Activated CD8-positive, alpha-beta T cell treated with anti-CD3 and anti-CD28 coated beads, Interleukin-2, amount 10 ng/mL, durations not matched to agents 7 days and 5 days (primary cell): ENCODE measurements at places on chromosomes 13 and 19.

- no peak for DNase-seq
These were observed 234.1 kb downstream of the FOXO1 start for GRCh38 chr13:40432018-40432978.

GRCh38 chr13:26310003-26310402 lies 56.1 kb downstream of the CDK8 start:
- DNase-seq = no peak

DNA sequence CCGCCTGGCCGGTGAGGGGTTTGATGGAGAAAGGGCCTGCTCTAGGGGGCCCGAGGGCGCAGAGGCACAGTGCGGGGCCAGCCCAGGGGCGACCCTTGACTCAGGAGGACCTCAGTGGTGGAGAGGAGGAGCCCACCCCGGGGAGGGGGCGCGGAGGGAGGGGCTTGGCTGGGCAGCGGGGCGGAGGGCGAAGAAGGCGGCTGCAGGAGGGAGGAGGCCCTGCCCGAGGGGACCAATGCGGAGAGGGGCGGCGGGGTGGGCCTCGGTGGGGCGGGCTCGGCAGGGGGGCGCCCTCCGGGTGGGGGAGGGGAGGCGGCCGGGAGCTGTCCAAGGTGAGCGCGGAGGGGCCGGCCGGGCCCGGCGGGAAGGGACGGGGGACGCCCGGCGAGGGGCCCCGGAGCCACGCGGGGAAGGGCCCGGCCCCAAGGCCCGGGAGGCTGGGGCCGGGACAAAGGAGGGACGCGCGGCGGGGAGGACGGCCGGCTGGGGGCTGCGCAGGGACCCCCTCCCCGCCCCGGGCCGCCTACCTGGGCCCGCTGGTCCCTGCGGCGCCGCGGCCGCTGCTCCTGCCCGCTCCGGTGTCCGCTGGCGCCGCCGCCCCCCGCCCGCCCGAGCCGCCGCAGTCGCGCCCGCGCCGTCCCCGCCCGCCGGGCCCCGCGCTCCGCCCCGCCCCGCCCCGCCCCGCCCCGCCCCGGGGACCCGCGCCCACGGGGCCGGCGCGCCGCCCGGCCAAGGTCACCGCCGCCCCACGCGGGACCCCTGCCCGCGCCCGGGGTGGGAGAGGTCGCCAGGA lies at the start of gene DIRAS1:
TSS of gene DIRAS1 (minus strand) at position 596 of the 793 bp plus-strand sequence. CDS start 3,566 bp downstream, outside the sequence.
- DNase-seq = no peak

GRCh38 chr13:77878190-77878589 lies 40.4 kb downstream of the EDNRB start:
- no peak for DNase-seq

DNA sequence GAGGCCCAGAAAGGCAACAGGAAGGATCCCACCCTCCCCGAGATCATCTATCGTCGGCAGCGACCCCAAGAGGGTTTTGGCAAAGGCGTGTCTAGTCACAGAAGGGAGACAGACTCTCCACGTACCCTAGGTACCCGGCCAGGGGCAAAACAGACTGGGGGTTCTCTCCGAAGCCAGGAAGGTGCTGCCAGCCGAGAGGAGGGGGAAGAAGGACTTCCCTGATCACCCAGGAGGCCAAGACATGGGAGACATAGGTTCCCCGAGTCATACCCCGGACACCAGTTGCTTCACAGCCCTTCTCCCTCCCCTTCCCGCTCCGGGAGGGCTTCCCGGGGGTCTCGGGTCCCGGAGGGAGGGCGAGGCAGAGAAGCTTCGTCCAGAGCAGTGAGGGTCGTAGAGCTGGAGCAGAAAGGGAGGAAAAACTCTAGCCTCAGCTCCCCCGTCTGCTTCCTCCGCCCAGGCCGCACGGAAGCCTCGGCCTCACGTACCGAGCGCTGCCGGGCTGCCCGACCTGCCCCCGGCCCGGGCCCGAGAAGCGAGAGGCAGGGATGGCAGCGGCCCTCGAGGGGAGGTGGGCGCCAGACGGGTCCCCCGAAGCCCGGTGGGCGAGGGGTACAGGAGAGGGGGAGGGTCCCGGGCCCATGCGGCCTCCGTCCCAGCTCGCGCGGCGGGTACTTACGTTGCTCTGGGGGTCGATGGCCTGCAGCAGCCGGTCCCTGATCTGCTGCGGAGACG lies 644 bp downstream of the MED26 start:
- DNase-seq = peak; percentile 39

- DNase-seq = no peak
These were observed 126.2 kb upstream of the SPACA7 start for GRCh38 chr13:112249644-112250610.

- no peak for DNase-seq
These were observed 30.3 kb upstream of the ZNF492 start for GRCh38 chr19:22603518-22604440.

DNA sequence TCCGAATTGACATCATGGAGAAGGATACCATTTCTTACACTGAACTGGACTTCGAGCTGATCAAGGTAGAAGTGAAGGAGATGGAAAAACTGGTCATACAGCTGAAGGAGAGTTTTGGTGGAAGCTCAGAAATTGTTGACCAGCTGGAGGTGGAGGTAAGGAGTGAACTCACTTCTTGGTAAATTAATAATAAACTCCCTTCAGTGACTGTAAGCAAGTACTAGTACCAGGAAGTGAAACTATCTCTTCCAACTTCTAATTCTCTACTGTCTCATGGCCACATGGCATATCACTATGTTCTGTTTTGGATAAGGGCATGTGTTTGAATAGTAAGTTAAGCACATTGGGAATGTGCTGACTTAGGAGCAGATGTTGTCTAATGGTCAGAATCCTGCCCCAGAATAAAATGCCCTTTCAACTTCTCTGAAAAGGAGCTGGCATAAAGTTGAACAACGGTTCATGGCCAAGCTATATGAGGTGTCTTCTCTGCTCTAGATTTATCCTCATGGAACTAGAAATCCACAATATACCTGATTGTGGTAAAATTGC lies 13.4 kb downstream of the OLFM4 start:
- DNase-seq = no peak

DNA sequence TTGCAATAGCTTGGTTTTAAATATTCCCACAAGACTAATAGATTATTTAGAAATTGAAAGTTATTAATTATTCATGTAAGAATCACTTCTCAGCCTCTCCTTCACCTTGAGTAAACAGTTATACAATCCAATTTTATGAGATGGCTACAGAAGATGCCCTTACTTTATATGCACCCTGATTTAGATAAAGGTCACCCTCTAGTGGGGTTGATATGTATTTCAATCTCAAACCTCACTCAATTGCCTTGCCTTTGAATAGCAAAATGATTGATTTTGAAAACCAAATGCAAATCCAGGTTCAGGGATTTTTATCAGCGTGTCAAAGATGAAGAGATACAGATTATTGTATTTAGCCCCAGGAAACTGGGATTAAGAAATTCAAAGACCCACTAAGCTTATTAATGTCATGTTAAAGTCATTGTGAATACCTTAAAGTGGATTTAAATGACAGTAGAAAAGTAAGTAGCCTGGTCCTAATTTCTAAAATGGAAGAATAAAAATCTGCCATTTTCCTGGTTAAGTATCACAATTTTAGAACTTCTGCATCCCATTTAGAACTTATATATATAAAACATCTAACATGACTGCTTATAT lies 305.1 kb downstream of the ITGBL1 start:
- DNase-seq = no peak

GRCh38 chr13:25295701-25296100 lies 5.7 kb upstream of the NUP58 start:
- no peak for DNase-seq

DNA sequence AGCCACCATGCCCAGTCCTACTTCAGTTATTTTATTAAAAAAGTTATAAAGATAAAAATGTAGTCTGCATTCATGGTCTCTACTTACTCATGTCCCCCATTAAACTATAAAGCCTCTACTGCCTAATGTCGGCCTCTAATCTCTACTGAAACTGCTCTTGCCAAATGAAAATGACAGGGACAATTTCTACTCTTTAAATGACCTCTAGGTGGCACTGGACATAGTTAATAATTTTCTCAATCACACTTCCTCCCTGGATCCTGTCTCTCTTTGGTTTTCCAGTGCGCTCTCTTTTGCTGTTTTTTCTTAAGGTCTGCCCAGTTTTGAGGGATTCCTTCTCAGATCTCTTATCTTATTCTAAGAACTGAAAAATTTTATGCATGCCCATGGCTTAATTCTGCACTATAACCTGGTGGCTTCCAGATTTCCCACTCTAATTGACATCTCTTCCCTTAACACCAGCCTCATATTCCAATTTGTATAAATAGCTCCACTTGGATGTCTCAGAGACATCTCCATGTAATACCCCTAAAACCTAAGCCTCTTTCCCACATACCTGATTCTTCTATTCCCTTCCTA lies 54.3 kb downstream of the MTMR6 start:
- no peak for DNase-seq

- DNase-seq = no peak
These were observed 58.5 kb downstream of the SPATA13 start for GRCh38 chr13:24218977-24219376.

GRCh38 chr13:103898481-103898880 lies 832.3 kb upstream of the SLC10A2 start:
- DNase-seq = no peak

DNA sequence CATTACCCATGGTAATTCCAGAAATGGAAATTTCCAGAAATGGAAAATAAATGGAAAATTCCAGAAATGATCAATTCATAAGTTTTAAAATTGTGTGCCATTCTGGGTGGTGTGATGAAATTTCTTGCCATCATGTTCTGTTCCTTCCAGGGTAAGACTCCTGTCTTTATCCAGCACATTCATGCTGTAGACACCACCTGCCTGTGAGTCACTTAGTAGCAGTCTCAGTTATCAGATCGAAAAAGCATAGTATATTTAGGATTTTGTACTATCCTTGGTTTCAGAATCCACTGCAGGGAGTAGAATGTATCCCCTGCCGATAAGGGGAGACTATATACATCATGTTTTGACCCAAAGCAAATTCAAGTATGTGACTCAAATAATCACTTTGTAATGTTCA lies 26.7 kb upstream of the CSNK1A1L start:
- no peak for DNase-seq

DNA sequence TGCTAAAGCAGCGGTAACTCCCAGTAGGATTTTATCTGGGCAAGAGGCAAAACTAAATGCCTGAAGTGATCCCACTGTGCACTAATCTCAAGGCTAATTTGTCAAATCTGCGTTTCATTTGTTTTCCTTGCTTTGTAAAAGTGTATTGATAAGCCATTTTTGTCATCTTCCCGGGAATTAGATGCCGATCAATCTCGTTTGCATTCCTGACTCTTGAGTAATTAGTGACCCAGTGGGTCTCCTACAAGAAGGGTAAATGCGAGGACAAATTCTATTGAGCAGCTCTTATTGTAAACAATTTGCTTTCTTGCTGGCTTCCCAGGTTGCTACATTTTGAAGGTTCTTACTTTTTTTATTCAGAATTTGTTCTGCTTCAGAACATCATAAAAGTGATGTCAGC lies 129.7 kb downstream of the EFNB2 start:
- DNase-seq = no peak

DNA sequence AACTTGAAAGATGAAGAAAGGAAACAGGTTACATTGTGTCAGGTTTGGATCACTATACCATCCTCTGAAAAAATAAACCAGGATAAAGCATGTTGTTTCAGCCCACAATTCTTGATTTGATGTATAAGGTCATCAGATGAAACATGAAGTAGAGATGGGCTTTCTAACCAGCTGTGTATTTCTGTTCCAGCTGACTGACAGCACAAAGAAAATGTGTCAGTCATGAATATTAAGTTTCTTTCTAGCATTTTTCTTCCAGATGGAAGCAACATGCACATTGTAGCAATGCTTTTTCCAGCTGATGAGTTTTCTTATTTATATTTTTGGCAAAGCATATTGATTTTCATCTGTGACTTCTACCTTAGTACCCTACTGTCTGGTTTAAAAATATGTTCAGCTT lies 199.6 kb downstream of the OXGR1 start:
- no peak for DNase-seq

DNA sequence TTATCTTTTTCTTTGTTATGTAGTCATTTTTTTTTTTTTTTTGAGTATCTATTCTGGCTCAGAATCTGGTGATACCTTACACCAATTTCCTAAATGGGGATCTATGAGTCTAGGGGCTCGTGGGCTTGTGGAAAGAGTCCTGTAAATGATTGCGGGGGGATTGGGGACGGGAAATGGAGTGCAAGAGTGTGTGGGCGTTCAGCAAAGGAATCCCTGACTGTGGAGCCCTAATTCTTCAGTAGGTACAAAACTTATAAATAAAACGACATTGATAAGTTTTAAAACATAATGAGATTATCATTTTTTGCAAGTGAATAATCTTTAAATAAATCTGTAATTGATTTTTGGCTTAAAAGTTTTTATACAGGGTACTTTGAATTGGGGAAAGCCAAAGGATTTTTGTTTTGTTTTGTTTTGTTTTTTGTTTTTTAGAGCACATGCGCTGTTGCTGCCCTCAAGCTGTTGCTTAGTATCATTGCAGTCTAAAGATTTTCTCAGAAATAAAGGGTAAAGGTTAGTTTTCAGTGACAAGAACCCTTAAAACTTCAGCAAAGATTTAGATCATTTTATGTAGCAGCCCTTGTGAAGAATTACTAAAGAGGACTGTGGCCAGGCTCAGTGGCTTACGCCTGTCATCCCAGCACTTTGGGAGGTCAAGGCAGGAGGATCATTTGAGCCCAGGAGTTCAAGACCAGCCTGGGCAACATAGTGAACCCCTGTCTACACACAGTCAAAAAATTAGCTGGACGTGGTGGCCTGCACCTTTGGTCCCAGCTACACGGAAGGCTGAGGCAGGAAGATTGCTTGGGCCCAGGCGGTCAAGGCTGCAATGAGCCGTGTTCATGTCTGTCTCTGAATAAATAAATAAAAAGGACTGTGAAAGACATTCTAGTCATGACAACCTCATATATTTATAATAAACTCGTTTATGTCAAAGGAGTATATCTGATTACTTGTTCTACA lies 1.7 kb downstream of the ERCC5 start:
- DNase-seq = no peak

GRCh38 chr19:38713227-38713649 lies 31.0 kb downstream of the CAPN12 start:
- DNase-seq = no peak

- no peak for DNase-seq
These were observed 1.0 kb downstream of the AXL start for GRCh38 chr19:41219924-41220567.

DNA sequence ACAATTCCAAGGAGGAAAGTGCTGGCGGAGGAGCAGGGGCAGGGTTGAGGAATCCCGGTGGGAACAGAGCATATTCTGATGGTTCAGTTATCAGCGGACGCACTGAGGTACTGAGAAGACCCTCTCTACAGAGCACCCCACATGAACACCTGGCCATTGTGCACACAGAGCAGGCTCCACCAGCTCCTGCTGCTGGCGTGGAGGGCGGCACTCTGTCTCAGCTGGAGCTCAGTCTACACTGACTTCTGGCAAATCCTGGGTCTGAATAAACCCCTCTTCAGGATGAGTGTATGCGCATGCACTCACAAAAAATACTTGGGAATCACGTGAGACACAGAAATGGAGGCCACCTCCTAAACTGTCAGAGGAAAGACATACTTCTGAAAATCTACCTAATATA lies 114.4 kb upstream of the IRS2 start:
- no peak for DNase-seq

DNA sequence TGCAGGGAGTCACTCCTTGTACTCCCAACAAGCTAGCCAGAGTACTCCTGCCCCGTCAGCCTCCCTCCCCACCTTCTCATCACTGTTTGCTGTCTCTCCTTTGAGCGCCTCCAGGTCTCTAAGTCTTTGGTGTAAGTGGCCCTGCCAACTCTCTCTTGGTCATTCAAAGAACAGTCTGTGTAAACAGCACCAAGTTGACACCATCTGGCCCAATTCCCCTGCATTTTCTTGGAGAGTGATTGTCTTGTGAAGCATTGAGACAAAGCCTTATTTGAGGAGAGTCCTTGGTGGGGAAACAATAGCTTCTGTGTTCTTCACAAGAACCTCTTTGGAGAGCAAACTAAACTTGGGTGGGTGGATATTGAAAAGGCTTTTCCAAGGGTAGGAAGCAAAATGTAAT lies 114.6 kb upstream of the RNF113B start:
- no peak for DNase-seq
